ENCODE measurements at places on chromosomes 1 and 21.

- DNase-seq = no peak
Measured at GRCh38 chr21:39581414-39581813, 31.3 kb upstream of the B3GALT5 start.

DNA sequence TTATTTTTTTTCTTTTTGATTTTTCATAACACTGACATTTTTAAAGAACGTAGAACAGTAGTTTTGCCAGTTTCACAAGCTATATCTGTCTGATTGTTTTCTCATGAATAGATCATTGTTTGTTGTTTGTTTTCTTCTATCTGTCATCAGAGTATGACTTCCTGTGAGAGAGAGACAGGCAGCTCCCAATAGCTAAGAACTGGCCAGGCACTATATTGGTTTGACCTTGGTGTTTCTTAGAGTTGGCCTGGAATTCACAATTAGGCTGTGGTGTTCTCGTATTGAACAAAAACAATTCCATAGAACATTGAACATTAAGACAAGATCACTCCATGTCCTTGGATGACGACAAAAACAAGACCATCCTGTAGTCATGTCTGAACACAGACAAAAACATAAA lies 43.4 kb downstream of the RPS6KC1 start:
- no peak for DNase-seq

DNA sequence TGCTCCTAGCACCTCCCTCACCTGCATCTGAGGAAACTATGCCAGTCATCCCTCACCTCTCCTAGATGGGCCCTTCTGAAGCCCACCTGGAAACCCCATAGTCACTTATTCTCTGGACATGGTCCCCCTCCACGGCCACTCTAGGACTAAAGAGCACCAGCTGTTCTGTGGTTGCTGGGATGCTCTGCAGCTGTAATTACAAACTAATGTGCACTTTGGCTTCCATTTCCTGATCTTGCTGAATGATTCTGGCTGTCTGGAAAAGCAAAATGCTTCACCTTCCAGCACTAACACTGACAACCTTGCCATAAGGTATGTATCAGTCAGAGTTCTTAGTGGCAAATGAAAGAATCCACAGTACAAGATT lies 48.7 kb upstream of the PSEN2 start:
- DNase-seq = peak; percentile 69

DNA sequence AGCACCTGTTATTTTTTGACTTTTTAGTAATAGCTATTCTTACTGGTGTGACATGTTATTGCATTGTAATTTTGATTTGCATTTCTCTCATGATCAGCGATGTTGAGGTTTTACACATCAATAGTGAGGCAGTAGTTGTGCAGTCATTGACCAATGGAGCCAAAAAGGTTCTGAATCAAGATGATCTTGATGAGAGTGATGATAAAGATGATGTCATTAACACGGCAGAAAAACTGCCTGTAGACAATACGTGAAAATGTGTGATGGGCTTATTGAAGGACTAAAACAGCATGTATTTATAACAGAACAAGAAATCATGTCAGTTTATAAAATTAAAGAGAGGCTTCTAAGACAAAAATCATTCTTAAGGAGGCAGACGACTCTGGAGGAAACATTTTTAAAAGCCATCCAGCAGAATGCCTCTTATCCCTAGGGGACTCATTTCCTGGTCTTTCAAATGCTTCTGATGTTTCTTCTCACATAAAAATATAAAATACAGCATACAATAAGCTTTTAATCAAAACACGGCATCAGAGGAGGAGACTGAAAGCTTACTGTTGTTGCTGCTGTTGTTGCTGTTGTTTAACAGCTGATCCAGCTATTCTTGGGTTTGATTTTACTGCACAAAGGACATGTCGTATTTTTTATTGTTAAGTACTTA lies 400.3 kb downstream of the LTN1 start:
- DNase-seq = no peak

- peak; percentile 77 for DNase-seq
Measured at GRCh38 chr1:8704866-8705506, 112.5 kb downstream of the RERE start.

- DNase-seq = no peak
Measured at GRCh38 chr21:14543983-14544382, 2.1 kb downstream of the SAMSN1 start.

GRCh38 chr1:48471691-48472576 lies at the start of gene SPATA6:
SPATA6 (minus strand) TSS chr1:48472204; CDS start chr1:48472008, 196 bp downstream.
- DNase-seq = peak; percentile 92

- DNase-seq = no peak
Measured at GRCh38 chr1:230787471-230787870, 40.3 kb downstream of the CAPN9 start.

DNA sequence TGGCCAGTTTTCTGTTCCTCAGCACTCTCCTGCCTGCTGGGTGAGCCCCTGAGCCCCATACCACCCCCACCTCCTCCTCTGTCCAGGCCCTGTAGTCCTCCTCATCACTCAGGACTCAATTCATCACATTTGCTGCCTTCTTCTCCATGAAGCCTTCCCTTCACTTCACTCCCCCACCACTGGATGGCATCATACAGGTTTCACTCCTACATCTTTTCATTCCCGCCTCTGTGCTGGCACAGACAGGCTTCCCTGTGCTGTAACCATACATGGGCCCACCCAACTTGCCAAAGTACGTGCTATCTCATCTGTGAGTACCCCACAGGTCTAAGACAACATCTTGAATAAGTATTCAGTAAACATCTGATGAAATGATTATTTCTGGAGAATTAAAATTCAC lies 56.9 kb downstream of the SLC45A1 start:
- DNase-seq = peak; percentile 7

- DNase-seq = peak; percentile 47
Measured at GRCh38 chr21:14382486-14382834, 486 bp downstream of the HSPA13 start.

- DNase-seq = no peak
Measured at GRCh38 chr1:18041102-18041501, 66.5 kb upstream of the IGSF21 start.

- no peak for DNase-seq
Measured at GRCh38 chr1:21280011-21280471, 10.2 kb downstream of the ECE1 start.

GRCh38 chr1:174266991-174267612 lies 107.8 kb downstream of the RABGAP1L start:
- no peak for DNase-seq

DNA sequence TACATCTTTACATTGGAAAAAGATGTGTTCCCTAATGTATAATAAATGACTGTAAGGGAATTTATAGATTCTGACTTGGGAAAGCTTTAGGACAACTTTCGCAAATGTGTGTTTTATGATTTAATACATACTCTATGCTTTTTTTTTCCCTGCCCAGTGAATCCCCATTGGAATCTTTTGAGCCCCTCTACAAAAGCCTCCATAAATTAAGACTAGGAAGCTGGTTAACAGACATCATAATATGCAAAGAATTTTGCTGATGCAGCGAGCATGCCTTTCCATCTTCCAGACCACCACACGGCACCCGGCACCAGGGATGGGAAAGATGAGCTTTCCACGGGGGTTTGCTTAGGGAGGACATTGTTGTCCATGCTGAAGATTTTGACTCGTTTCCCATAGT lies 156.1 kb upstream of the IVNS1ABP start:
- no peak for DNase-seq

DNA sequence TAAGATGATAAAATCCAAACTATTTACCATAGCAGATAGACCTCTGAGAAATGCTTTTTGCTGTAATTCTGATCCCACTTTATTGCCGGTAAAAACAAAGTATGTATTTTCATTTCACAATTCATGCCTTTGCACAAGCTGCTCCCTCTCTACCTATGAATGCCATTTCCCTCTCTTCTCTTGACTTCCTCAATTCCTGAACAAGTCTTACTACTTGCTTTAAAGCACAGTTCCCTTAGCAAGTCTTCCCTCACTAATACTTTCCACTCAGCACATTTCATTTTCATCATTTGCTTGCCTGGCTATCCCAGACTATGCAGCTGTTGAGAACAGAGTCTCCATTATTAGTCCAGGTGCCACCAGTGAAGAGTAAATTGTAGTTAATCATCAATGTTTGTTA lies 13.8 kb downstream of the GPATCH2 start:
- no peak for DNase-seq

DNA sequence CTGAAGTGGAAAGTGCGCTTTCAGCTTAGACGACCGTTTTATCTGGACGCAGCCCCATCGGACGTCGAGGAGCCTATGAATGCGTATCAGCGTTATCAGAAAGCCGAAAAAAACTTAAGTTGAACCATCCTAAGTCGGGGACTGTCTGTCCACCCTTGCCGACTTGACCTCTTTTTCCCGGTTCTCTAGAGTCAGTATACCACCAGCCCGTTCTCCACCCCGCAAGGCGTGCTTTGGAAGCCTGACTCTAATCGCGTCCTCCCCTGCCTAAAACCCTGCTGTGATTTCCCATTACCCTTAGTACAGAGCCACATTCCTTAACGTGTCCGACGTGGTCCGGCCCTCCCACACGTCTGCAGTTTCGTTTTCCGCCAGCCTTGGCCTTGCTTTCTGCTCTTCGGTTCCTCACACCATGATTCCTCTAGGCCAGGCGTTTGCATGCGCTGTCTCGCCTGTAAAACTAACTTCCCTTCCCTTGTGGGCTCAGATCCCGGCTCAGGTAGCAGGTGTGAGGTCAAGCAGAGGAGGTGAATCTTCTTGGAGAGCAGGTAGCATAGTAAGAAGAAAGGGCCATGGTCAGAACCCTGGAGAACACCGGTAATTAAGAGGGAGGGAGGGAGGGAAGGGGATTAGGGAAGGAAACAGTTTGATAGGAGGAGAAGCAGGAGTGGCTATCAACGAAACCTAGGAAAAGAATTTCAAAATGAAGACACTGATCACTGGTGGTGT lies 865 bp downstream of the ADPRS start:
- no peak for DNase-seq

DNA sequence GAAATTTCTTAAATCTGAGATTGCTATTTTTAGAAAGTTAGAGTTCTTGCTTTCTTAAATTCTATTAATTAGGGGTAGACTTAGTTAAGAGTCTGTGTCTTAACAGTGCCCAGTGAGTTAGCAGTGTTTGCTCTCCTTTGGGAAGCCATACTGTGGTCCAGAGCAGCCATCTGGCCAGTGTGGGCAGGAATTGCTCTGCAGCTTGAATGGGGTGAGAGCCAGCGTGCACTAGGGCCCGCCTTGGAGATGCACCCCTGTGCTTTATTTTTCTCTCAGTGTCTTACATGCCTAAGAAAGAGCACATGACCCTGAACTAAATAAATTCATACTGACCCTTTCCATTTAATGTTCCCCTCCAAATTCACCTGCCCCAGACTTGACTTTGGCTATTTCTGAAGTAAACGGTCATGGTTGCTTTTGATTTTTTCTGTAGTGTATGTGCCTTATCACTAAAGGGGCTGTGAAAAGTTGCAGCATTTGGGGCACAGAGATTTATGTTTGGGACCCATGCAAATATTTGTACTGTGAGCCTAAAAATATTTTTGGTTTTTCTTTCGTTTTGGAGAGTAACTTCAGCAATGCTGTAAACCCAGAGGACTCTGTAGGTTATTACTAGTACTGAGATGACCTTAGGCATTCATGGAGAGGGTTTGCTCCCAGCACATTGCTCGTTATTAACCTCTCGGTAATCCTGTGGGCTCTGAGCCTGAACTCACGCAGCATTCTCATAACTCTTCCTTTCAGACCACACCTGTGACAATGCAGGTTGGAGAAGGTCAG lies 21.3 kb upstream of the KCNQ4 start:
- no peak for DNase-seq

DNA sequence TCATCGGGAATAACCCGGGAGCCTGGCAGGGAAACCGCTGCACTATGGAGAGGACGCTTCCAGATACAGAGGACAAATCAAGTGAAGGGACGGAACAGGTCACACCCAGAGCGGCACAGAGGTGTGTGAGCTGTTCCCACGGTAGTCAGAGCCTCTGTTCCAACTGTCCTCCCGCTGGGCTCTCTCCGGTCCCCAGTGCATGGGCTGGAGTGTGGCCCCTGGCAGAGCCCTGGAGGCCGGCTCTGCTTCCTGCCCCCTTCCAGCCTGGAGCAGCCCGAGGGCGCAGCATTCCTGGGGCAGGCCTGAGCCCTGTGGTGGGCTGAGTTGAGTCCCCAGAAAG lies 11.9 kb upstream of the ZBTB21 start:
- DNase-seq = no peak

DNA sequence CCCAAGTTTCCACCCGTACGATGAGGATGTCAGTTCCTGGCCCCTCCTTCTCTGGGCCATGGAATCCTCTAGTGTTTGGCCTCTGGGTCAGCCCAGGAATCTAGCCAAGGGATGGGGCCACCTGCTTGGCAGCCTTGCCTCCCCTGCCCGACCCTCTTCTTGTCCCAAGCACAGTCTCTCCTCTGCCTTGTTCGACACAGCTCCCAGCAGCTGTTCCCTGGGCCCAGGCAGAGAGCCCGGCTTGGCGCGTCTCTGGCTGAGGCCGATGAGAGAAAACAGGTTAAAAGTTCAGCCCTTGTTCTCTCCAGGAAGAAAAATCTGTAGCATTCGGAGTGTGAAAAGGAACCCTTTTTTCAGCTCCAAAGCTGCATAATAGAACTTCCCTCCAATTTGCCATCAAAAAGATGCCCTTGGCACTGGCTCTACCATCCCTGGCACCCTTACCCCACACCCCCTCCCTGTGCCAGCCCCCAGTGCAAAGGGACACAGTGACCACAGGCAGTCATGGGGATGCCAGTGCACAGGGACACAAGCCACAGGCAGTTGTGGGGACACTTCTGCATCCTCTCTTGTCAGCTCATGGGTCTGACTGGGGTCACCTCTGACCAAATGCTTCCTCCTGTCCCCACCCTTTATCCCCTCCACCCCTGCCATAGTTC lies 68.4 kb downstream of the EPHB2 start:
- no peak for DNase-seq

DNA sequence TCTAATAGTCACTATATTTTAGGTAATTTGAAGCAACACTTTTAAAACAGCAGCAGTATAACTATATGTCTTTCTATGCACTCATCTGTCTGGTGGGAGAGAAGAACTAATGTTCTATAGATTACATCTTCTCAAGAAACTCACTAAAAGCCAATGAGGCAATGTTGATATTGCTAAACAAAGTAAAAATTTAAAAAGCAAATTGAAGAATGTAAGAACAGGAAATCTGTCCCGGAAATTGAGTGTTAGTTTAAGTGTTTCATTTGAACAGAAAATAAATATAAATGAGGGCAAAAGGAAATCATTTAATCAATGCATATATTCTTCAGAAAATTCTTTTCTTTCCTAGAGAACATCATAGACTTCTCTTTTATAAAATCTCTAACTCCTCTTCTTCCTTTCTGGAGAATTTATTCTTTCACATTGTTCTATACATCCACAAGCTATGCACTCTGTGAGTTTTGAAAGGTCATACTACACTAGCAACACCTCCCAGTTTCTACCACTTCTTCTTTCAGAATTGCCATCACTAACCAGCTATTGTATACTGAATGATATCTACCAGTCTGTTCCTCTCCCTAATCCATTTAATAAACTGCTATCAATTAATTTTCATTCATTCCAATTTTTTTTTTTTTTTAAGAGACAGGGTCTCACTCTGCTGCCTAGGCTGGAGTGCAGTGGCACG lies 153.0 kb downstream of the USH2A start:
- no peak for DNase-seq

DNA sequence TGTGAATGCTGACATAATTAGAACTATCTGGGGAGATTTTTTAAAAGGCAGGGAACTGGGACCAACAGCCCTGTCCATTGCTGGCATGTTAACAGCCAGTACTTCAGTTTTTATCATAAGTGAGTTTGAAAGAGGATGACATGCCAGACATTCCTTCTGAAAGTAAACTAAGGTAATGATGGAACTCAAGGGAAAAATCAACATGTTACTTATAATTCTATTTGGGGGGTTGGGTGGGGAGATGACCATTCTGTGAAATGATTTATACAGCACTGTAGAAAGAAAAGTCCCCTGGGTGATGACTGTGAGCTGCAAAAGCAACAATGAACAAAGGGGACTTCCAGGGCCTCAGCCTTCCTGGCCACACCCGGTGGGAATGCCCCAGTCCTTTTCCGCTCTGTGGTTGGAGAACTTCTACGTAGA lies 5.4 kb upstream of the LAMC2 start:
- DNase-seq = no peak
